ENCODE measurements at places on chromosomes 16 and 17. TPM values are rescaled to one million over a fixed set of nuclear protein-coding genes. Genes with fewer than 3 reads are reported as not detected.

KRTAP9-8 gene
- polyA plus RNA-seq = not detected

EVPLL gene
- polyA plus RNA-seq = 0.25 TPM

MT1M gene
- polyA plus RNA-seq = not detected

AKTIP gene
- 89.2 TPM for polyA plus RNA-seq

CIBAR2 gene
- not detected for polyA plus RNA-seq

SLC22A31 gene
- polyA plus RNA-seq = not detected

SPNS3 gene
- 4.5 TPM for polyA plus RNA-seq
